Mesangial cell (primary cell): ENCODE measurements at places on chromosomes 16 and 17. TPM values are rescaled to one million over a fixed set of nuclear protein-coding genes. Genes with fewer than 3 reads are reported as not detected.

The CPHXL2 gene
- total RNA-seq, result not detected in 2 replicates

The KLHL10 gene
- total RNA-seq, result not detected in 2 replicates

The HNF1B gene
- total RNA-seq, result 18.3 and 71.7 TPM in 2 replicates

The SPNS3 gene
- 0.65 and 2.7 TPM in 2 replicates for total RNA-seq

The PRDM7 gene
- total RNA-seq, result not detected in 2 replicates

The WNT3 gene
- total RNA-seq, result 1.1 TPM in 2 replicates

The RNF222 gene
- not detected in 2 replicates for total RNA-seq

The CDH3 gene
- total RNA-seq, result 6.4 and 24.0 TPM in 2 replicates

The CDK5R1 gene
- total RNA-seq, result 2.1 and 3.0 TPM in 2 replicates

The DNAH2 gene
- total RNA-seq, result under 0.01 and 0.16 TPM in 2 replicates

The SLC52A1 gene
- under 0.01 TPM in 1 of 2 replicates, not detected in the other for total RNA-seq

The CD7 gene
- total RNA-seq, result not detected in 2 replicates

The KRT20 gene
- total RNA-seq, result under 0.01 TPM in 1 of 2 replicates, not detected in the other

The RPA1 gene
- total RNA-seq, result 21.7 and 41.1 TPM in 2 replicates

The BIRC5 gene
- 12.2 and 122 TPM in 2 replicates for total RNA-seq

The CDRT15L2 gene
- total RNA-seq, result not detected in 2 replicates

The CYGB gene
- total RNA-seq, result 2.8 and 5.3 TPM in 2 replicates

The KIFC3 gene
- 75.0 and 102 TPM in 2 replicates for total RNA-seq

The SMPD3 gene
- total RNA-seq, result under 0.01 and 0.76 TPM in 2 replicates

The EVPL gene
- total RNA-seq, result 11.7 and 21.4 TPM in 2 replicates

The TEX19 gene
- not detected in 2 replicates for total RNA-seq
